Uterine smooth muscle cell (primary cell): ENCODE measurements at places on chromosomes 2 and 18. TPM values are rescaled to one million over a fixed set of nuclear protein-coding genes. Genes with fewer than 3 reads are reported as not detected.

DSC3 gene
- total RNA-seq, result 0.12 and 0.22 TPM in 2 replicates

STEAP3 gene
- 23.6 and 33.5 TPM in 2 replicates for total RNA-seq

GALNT5 gene
- total RNA-seq, result 1.8 and 7.2 TPM in 2 replicates

POTEI gene
- not detected in 2 replicates for total RNA-seq

ARPC2 gene
- 300 and 448 TPM in 2 replicates for total RNA-seq

TCF23 gene
- not detected in 2 replicates for total RNA-seq

INPP1 gene
- total RNA-seq, result 8.0 and 9.2 TPM in 2 replicates

BMP10 gene
- total RNA-seq, result not detected in 2 replicates

RTP5 gene
- total RNA-seq, result not detected in 2 replicates

CIB4 gene
- total RNA-seq, result not detected in 2 replicates

LINC00305 gene
- not detected in 2 replicates for total RNA-seq

ZSWIM2 gene
- total RNA-seq, result 0.11 and 0.62 TPM in 2 replicates

SNRNP200 gene
- total RNA-seq, result 49.4 and 65.4 TPM in 2 replicates

RHBDD1 gene
- total RNA-seq, result 17.4 and 44.1 TPM in 2 replicates

LYG2 gene
- total RNA-seq, result not detected in 2 replicates

DNMT3A gene
- total RNA-seq, result 12.1 and 14.1 TPM in 2 replicates

KHK gene
- 1.2 and 3.1 TPM in 2 replicates for total RNA-seq

TEX44 gene
- not detected in 2 replicates for total RNA-seq

REG1B gene
- not detected in 2 replicates for total RNA-seq

BUB1 gene
- 20.4 and 100 TPM in 2 replicates for total RNA-seq

RAX gene
- total RNA-seq, result not detected in 2 replicates

ATP6V1B1 gene
- 0.55 and 0.62 TPM in 2 replicates for total RNA-seq

COL4A3 gene
- 0.25 and 1.1 TPM in 2 replicates for total RNA-seq

MRPL30 gene
- 31.1 and 35.9 TPM in 2 replicates for total RNA-seq

EFR3B gene
- 0.55 and 0.87 TPM in 2 replicates for total RNA-seq

GPR39 gene
- 3.1 and 7.6 TPM in 2 replicates for total RNA-seq

RAB12 gene
- 62.4 and 66.0 TPM in 2 replicates for total RNA-seq

EML4 gene
- 43.9 and 56.4 TPM in 2 replicates for total RNA-seq

MEP1B gene
- not detected in 2 replicates for total RNA-seq

MARCHF4 gene
- total RNA-seq, result 2.4 and 3.1 TPM in 2 replicates

SCYGR4 gene
- not detected in 2 replicates for total RNA-seq

NAB1 gene
- 29.0 and 34.6 TPM in 2 replicates for total RNA-seq

CPS1 gene
- 12.2 and 21.2 TPM in 2 replicates for total RNA-seq

GPR55 gene
- total RNA-seq, result under 0.01 TPM in 1 of 2 replicates, not detected in the other

CTDP1 gene
- total RNA-seq, result 26.5 and 27.4 TPM in 2 replicates

GPR45 gene
- total RNA-seq, result not detected in 2 replicates

PROKR1 gene
- not detected in 2 replicates for total RNA-seq

FIGN gene
- 1.4 and 1.7 TPM in 2 replicates for total RNA-seq

YPEL5 gene
- 69.7 and 140 TPM in 2 replicates for total RNA-seq

LCT gene
- under 0.01 TPM in 2 replicates for total RNA-seq

ERBB4 gene
- under 0.01 and 0.11 TPM in 2 replicates for total RNA-seq

COPS8 gene
- total RNA-seq, result 89.7 and 113 TPM in 2 replicates

SNTG2 gene
- 0.11 TPM in 1 of 2 replicates, not detected in the other for total RNA-seq

PAIP2B gene
- 1.1 and 1.6 TPM in 2 replicates for total RNA-seq

NYAP2 gene
- not detected in 2 replicates for total RNA-seq

TLX2 gene
- not detected in 2 replicates for total RNA-seq

GPR17 gene
- total RNA-seq, result not detected in 2 replicates

FSHR gene
- total RNA-seq, result not detected in 2 replicates

DNER gene
- total RNA-seq, result 0.55 and 2.6 TPM in 2 replicates

GPR75 gene
- total RNA-seq, result 1.1 and 1.4 TPM in 2 replicates

FBLN7 gene
- total RNA-seq, result 1.1 and 2.4 TPM in 2 replicates

MPP4 gene
- 2.0 and 4.0 TPM in 2 replicates for total RNA-seq

ARHGAP15 gene
- total RNA-seq, result not detected in 2 replicates

MAB21L4 gene
- total RNA-seq, result under 0.01 TPM in 1 of 2 replicates, not detected in the other

IL37 gene
- total RNA-seq, result 0.22 TPM in 1 of 2 replicates, not detected in the other

MYO7B gene
- under 0.01 and 0.12 TPM in 2 replicates for total RNA-seq

SLC9A4 gene
- total RNA-seq, result not detected in 2 replicates

HRH4 gene
- under 0.01 and 0.12 TPM in 2 replicates for total RNA-seq

PPP4R1 gene
- 113 and 114 TPM in 2 replicates for total RNA-seq

QPCT gene
- 30.5 and 43.6 TPM in 2 replicates for total RNA-seq
